ENCODE measurements at places on chromosomes 1 and 21.

DNA sequence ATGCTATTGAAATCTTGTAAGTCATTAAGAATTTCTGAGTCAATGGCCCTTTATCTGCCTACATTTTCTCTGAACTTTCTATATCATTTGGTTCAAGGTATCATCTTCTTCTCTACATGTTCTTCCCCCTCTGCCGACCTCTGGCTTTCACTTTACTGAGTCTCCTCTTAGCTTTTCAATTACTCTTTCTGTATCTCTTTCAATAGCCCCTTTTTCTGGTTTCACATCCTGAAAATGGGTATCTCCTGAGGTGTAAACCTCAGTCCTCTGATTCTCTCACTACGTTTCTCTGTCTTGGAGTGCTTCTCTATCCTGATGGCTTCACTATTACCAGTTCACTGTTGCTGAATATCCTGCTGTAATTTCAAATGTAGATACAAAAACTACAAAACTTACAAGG is 98.9 kb downstream of the LYST start:
- DNase-seq, result peak; percentile 44

GRCh38 chr1:184574588-184574987 is 180.1 kb downstream of the EDEM3 start:
- DNase-seq, result no peak

GRCh38 chr21:43312751-43313169 is 114.2 kb downstream of the SIK1 start:
- DNase-seq, result peak; percentile 61

DNA sequence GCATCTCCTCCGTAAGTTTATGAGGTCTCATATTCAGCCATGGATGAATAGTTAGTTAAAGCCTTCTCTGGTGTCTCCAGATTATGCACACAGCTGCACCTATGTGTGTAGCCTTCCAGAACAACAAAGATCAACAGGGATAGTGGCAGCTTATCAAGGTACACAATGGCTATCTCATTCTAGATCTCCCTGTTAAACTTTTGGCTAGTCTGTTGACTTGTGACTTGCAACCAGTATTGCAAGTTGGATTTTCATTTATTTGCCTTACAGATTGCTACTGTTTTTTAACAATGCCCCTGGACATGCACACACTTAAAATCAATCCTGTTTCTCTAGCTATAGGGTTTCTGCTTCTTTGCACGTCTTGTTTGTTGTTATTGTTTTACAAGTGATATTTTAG is 363.2 kb downstream of the OMA1 start:
- no peak for DNase-seq

DNA sequence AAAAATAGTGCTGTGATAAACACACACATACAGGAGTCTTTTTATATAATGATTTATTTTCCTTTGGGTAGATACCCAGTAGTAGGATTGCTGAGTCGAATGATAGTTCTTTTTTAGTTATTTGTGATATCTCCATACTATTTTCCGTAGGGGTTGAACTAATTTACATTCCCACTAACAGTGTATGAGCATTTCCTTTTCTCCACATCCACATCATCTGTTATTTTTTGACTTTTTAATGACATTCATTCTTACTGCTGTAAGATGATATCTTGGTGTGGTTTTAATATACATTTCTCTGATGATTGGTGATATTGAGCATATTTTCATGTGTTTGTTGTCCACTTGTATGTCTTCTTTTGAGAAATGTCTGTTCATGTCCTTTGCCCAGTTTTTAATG is 78.3 kb downstream of the NIBAN1 start:
- DNase-seq, result no peak

- no peak for DNase-seq
Observed at GRCh38 chr1:1204425-1204920, 1.9 kb downstream of the TNFRSF18 start.

GRCh38 chr1:14809191-14809981 is 210.9 kb downstream of the KAZN start:
- no peak for DNase-seq

All from GM10248 (cell line).